ENCODE measurements at places on chromosomes 7 and 10.

DNA sequence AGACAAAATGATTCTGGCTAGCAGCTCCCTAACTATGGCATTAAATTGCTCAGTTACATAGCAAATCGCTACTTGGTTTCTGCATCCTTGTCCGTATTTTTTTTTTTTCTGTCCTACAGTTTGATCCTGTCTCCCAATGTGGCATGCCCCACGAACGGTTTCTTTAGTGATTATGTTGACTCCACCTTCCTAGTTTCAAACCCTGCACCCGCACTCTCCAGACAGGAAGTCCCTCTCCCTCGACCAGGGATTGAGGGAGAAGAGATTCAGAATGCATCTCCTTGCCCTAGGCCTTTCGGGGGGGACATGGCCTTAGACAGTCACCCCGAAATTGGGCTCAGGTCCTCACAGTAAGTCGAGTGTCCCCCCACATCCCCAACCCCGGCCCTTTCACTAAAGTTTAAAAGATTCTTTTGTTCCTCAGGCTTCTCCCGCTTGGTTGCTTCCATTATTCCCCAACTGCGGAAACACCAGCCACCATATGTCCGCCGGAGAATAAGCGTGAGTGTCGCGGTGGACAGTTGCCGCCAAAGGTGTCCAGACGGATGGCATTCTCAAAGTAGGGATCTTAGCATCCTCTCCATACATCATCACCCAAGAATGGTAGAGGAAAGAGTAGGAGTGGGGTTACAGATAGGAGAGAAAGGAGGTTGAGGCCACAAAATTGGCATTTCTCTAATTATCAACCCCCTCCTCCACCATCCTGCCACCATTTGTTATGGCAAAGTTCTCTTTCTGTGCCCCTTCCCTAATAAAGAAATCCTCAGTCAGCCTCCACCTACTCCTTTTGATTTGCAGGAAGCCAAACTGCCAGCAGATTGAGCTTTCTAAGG, 7.3 kb downstream of the EVX1 start:
- H3K36me3 ChIP-seq: no peaks in the 10 kb centered on the region
- H3K4me3 ChIP-seq: no peak overlapping the region
- no peaks in the 10 kb centered on the region for H3K4me1 ChIP-seq
- DNase-seq: no peak

GRCh38 chr7:1057416-1058291, 13.3 kb downstream of the GPR146 start:
- H3K36me3 ChIP-seq: no peaks in the 10 kb centered on the region
- no peak overlapping the region for H3K27ac ChIP-seq
- peaks cover 16% of the 10 kb centered on the region for H3K4me1 ChIP-seq

- no peaks in the 10 kb centered on the region for H3K27me3 ChIP-seq
- H3K4me1 ChIP-seq: no peaks in the 10 kb centered on the region
- no peak overlapping the region for H3K4me3 ChIP-seq
- DNase-seq: no peak
- no peak overlapping the region for H3K27ac ChIP-seq
These were observed 199.7 kb downstream of the BMPER start for GRCh38 chr7:34104992-34105391.

DNA sequence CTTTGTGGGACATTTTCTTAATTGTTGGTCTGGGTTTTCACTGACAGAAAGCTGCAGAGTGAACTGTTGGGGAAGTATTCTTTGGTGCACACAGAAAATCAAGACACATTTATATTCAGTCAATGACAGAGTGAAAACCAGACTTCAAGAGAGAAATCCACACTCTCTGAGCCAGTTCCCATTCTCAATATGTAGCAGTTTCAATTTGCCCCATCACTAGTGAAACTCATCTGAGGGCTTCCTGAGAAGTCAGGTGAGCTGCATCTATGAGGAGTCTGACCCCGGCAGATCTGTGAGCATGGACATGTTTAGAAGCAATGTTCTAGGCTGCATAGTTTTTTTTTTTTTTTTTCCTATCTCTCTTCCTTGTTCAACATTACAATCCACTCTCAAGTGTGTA, 163.7 kb upstream of the AHR start:
- H3K4me1 ChIP-seq: no peaks in the 10 kb centered on the region
- H3K27me3 ChIP-seq: peaks cover 64% of the 10 kb centered on the region
- H3K4me3 ChIP-seq: no peak overlapping the region
- DNase-seq: no peak
- no peak overlapping the region for H3K27ac ChIP-seq
